ENCODE measurements at places on chromosomes 2 and 18.

- DNase-seq = no peak
These were observed 138.8 kb upstream of the SATB2 start for GRCh38 chr2:199596549-199596948.

DNA sequence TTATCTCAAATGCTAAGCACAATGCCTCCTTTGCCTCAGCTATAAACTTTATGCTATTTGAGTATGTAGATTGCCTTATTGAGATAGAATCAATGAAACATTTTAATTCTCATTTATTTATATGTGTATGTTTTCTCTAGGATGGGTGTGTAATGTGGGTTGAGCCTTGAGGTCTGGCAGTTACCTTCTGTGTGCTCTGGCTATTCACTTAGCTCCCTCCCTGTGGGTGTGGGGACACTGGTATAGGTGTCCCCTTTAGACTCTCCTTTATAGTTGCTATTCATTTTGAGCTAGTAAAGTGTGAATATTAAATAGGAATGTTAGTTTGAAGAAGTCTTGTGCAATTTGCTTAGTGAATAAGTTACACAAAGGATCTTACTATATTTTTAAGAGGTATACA lies 1.8 kb downstream of the SLC9A4 start:
- no peak for DNase-seq

GRCh38 chr2:65429786-65430602 lies 2.4 kb downstream of the SPRED2 start:
- DNase-seq = no peak

GRCh38 chr18:8688216-8688800 lies 17.0 kb upstream of the MTCL1 start:
- no peak for DNase-seq

GRCh38 chr18:48218285-48219022 lies 190.7 kb downstream of the ZBTB7C start:
- DNase-seq = no peak

DNA sequence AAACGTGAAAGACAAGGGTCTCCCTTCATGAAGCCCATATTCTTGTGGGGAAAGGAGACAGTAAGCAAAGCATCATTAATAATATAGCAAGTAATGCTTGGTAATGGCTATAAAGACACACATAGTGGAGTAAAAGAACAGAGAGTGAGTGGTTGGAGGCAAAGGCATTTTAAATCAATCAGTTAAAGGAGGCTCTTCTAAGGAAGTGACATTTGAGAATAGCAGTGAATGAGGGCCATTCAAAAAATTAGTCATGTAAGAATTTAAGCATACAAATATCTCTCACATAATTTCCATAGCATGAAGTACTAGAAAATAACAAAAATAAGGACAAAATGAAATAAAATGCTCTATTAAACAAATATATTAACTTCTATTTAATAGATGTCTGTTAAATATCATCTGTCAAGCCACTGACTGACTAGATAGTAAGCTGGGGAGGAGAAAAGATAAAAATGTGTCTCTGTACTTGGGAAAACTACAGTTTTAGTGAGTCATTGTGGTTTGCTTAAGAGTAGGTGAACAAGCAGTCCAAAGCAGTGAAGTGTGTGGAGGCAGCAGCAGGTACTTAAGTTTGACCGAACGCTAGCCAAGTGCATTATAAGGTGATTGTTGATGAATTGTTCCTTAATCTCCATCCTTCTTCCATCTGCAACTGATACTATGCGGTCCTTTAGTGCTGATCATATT lies 160.1 kb downstream of the PARD3B start:
- peak; percentile 1 for DNase-seq

GRCh38 chr2:142834021-142834420 lies 43.4 kb upstream of the KYNU start:
- peak; percentile 17 for DNase-seq

- peak; percentile 82 for DNase-seq
These were observed 96.2 kb downstream of the KLHL29 start for GRCh38 chr2:23480957-23481797.

GRCh38 chr2:51995293-51995692 lies 963.4 kb upstream of the NRXN1 start:
- no peak for DNase-seq

- no peak for DNase-seq
These were observed 47.5 kb downstream of the CHRNA1 start for GRCh38 chr2:174716785-174717184.

- no peak for DNase-seq
These were observed 394.0 kb upstream of the HNRNPA3 start for GRCh38 chr2:176818617-176819016.

- no peak for DNase-seq
These were observed 9.9 kb downstream of the TOGARAM2 start for GRCh38 chr2:28991021-28991420.

- no peak for DNase-seq
These were observed 14.5 kb downstream of the CAPN14 start for GRCh38 chr2:31202833-31203232.

GRCh38 chr18:13587937-13588336 lies 138.4 kb downstream of the FAM210A start:
- no peak for DNase-seq

DNA sequence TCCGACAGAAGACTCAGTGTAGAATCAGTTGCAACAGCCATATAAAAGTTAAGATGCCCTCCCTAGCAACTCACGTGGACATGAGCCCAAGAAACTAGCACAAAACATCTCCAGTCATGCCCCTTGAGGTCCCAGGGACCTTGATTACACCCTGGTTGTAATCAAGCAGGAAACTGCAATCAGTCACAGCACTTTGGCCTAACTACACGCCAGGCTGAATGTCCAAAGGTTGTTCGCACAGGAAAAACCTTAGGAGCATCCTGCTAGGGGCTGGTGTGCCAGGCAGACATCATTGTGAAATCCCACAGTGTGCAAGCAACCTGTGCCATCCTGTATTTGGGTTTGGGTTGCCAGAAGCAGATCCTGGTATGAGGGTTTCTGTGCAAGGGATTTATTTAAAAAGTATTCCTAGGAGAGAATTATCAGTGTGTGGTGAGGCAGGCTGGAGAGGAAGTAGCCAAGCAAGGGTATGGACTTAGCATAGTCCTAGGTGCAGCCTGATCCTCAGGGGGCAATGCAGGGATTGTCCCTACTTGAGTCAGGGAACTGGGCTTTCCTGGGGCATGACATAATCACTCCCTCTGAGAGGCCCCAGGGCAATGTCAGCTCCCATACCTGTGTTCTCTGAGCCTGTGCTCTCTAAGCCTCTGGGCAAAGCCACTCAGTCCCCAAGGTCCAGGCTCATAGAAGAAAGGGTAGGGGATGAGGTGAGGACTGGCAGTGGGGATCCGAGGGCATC lies 17.8 kb upstream of the SULT1C2 start:
- no peak for DNase-seq

GRCh38 chr2:175892046-175892445 lies 110.0 kb downstream of the LNPK start:
- no peak for DNase-seq

- DNase-seq = no peak
These were observed 41.6 kb downstream of the MGAT5 start for GRCh38 chr2:134295441-134295840.

- DNase-seq = no peak
These were observed 493.1 kb downstream of the NR4A2 start for GRCh38 chr2:155839436-155839835.

DNA sequence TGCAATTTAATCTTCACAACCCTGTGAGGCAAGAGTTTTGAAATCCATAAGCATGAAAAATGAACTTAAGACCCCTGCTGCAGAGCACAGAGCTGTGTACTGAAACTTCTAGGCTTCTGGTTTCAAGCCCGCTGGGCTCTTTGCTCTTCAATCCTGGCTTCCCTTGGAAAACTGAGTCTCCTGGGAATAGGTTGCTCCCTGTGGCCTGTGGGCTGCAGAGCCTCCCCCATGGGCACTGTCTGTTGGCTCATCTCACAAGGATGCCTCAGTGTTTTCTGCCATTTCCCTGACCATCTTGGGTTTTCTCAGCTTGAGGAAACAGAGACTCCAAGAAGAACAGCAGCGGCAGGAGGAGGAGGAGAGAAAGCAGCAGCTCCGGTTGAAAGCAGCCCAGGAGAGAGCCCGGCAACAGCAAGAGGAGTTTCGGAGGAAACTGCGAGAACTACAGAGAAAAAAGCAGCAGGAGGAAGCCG lies 44.5 kb downstream of the SUMO1 start:
- DNase-seq = no peak

GRCh38 chr2:626491-627339 lies 50.5 kb downstream of the TMEM18 start:
- DNase-seq = no peak

GRCh38 chr2:205284334-205284733 lies 398.0 kb upstream of the NRP2 start:
- no peak for DNase-seq

- peak; percentile 21 for DNase-seq
These were observed 144.6 kb upstream of the SETBP1 start for GRCh38 chr18:44536046-44536445.

GRCh38 chr2:157777427-157777826 lies 98.7 kb downstream of the ACVR1 start:
- DNase-seq = no peak

- DNase-seq = no peak
These were observed 678 bp upstream of the VAPA start for GRCh38 chr18:9913151-9913525.

- no peak for DNase-seq
These were observed 56.6 kb downstream of the EIPR1 start for GRCh38 chr2:3320910-3321605.

DNA sequence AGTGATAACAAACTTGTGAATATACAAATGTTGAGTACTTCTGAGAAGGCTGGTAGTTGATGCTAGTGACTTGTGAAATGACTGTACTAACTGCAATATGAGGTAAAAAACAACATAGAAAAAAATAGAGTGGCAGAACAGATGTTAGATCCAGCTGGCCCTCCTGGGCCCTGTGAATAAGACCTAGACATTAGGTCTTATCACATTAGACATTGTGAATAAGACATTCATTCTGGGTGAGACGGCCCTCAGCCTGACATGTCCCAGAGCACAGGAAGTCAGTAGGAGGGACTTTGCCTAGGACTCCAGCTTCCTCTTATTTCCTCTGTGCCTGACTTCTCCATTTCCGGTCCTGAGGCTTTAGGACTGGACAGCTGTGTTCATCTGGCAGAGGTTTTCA lies 22.9 kb downstream of the DOK1 start:
- DNase-seq = no peak

DNA sequence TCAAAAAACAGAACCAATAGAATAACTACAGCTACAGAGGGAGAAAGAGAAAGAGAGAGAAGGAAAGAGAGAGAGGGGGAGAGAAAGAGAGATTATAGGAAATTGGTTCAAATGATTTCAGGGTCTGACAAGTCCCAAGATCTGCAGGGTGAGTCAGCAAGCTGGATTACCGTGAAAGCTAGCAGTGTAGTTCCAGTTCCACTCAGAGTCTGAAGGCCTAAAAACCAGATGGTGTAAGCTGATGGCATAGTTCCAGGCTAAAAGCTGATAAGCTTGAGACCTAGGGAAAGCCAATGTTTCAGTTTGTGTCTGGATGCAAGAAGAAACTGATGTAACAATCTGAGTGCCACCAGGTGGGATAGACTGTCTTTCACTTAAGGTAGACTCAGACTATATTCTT lies 397.7 kb downstream of the TRIB2 start:
- no peak for DNase-seq

DNA sequence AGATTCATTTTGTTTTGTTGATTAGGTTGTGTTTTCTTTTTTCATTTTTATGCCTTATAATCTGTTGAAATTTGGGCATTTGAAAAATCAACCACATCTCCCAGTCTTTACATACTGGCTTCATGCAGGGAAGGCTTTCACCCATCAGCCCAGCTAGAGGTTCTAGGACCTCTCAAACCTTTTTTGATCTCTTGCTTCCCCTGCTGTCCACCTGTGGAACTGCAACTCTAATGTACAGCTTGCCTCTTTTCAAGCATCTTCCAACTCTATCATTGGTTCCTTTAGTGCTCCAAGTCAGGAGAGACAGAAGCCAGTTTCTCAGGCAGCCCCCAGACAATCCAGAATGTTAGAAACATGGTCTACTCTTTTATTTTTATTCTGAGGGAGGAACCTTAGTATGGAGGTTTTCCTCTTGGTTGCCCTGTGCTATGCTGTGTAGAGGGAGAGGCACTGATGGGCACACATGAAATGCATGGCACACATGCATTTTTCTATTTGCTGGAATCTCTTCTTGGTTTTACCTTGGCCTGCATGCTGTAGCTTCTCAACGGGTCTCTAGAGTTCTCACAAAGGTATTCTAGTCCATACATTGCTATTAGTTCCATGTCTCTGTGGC lies 107.2 kb upstream of the L3MBTL4 start:
- DNase-seq = peak; percentile 21

GRCh38 chr2:76953733-76954347 lies 568.3 kb downstream of the LRRTM4 start:
- no peak for DNase-seq

GRCh38 chr18:23586249-23587196 lies at the start of gene NPC1:
TSS of gene NPC1 (minus strand) at chr18:23586506. CDS start at chr18:23586343, 163 bp downstream.
- peak; percentile 87 for DNase-seq

GRCh38 chr18:5350636-5351035 lies 55.1 kb upstream of the ZBTB14 start:
- no peak for DNase-seq

DNA sequence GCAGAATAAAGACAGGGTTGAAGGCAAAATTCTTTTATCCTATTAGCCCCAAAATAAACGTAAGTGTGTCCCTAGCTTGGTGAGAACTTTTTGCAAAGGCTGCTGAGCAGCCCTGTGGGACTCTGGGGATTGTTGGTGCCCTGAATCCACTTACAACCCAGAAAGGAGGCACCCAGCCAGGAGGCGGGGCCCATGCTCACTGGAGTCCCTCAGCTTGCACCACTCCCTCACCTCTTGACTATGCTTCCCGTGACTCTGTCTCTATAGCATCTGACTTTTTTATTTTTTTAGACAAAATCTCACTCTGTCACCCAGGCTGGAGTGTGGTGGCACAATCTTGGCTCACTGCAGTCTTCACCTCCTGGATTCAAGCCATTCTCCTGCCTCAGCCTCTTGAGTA lies 15.8 kb upstream of the COL6A3 start:
- DNase-seq = no peak

DNA sequence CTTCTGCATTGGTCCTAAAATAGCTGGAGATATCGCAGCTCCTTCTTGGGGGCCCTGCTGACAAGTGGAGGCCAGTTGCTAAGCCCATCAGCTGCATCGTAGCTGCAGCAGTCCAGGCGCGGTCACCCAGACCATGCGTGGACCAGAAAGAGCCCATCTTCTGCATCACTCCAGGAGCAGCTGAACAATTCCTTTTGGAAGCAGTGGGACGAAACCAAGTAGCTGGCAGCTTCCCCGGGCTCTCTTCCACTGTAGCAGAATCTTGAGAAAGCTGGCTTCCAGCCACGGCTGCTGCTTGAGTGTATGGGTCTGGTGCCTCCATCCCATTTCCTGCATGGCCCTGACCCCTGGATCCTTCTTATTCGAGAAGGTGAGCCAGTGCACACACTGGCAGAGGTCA lies 22.2 kb upstream of the CAB39 start:
- DNase-seq = no peak

GRCh38 chr2:71506222-71507153 lies 53.1 kb downstream of the DYSF start:
- no peak for DNase-seq

- DNase-seq = no peak
These were observed 978.5 kb upstream of the LRRTM1 start for GRCh38 chr2:81283081-81283480.

Data from keratinocyte (primary cell).